NCI-H1048 (cell line): ENCODE measurements at places on chromosomes 7 and 10.
A peak's percentile ranks its signal among the peaks of the same experiment; 100 is the strongest.

GRCh38 chr10:50563906-50564305 is 59.9 kb downstream of the SGMS1 start:
- no peak for DNase-seq

DNA sequence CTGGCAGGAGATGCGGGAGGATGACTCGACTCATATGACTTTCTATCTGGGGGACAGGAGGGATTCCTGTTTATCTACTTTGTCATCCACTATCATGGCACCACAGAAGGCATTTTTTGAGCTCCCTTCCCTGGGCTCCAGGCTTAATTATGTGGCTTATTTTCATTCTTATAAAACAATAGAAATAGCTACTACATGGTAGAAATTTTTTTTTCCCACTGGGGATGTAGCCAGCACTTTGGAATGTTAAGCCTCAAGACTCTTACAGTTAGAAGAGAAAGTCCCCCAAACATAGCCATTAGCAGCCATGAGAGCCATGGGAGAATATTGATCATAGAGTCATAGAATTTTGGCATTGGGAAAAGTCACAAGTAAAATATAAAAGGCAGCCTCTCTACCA is 14.6 kb upstream of the FAM180A start:
- DNase-seq = no peak

DNA sequence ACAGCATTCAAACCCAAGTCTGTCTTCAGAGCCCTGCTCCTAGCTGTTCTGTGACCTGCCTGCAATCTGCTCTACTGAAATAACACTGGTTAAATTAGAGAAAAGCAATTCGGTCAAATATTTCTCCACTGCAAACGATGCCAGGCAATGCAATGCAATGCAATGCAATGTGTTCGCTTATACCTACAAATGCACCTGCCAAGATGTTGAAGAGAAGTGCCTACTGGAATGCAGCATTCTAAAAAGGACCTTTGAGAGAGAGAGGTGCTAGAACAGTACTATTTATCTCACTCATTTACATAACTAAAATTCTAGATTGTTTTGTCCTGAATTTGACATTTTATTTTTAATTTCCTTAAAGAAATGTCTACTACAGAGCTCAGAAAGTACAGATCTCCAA is 157.3 kb upstream of the CDK1 start:
- no peak for DNase-seq

- peak; percentile 8 for DNase-seq
Observed at GRCh38 chr10:43322769-43323168, 48.7 kb upstream of the FXYD4 start.

DNA sequence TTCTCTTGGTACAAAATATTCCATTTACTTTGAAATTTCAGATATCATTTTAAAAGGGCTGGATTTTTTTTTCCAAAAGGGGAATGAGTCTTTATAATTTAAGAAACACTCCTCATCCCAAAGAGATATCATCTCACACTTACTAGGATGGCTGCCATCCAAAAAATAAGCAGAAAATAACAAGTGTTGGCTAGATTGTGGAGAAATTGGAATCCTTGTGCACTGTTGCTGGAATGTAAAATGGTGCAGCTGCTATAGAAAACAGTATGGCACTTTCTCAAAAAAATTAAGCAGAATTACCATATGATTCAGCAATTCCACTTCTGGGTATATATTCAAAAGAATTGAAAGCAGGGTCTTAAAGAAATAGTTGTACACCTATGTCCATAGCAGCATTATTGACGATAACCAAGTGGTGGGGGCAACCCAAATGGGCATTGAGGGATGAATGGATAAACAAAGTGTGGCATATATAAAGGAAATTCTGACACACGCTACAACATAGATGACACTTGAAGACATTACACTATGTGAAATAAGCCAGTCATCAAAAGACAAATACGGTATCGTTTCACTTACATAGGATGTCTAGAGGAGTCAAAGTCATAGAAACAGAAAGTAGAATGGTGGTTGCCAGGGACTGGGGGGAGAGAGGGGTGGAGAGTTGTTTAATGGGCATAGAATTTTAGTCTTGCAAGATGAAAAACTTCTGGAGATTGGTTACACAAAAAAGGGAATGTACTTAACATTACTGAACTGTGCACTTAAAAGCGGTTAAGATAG is 53.8 kb downstream of the LSM5 start:
- no peak for DNase-seq

- no peak for DNase-seq
Observed at GRCh38 chr10:9399275-9399983, 1344.9 kb downstream of the GATA3 start.

GRCh38 chr7:129535896-129536295 is 33.6 kb downstream of the SMKR1 start:
- DNase-seq = no peak
